ENCODE measurements at places on chromosomes 3 and 15. TPM values are rescaled to one million over a fixed set of nuclear protein-coding genes. Genes with fewer than 3 reads are reported as not detected.

Gene IQCB1
- 9.3 TPM for total RNA-seq

Gene U2SURP
- 63.0 TPM for total RNA-seq

Gene STX19
- total RNA-seq = not detected

Gene MOBP
- total RNA-seq = under 0.01 TPM

Gene SERPINI2
- 0.46 TPM for total RNA-seq

Gene PLAAT1
- total RNA-seq = 0.33 TPM

Gene CTXN2
- not detected for total RNA-seq

Gene C3orf52
- total RNA-seq = 11.6 TPM

Gene SLC2A2
- total RNA-seq = not detected

Gene SLC6A1
- total RNA-seq = not detected

Gene SCAANT1
- not detected for total RNA-seq

Gene ADAMTS17
- total RNA-seq = 0.33 TPM

Gene MED12L
- total RNA-seq = 0.15 TPM

Gene ANKRD63
- not detected for total RNA-seq

Gene FBN1
- total RNA-seq = 56.8 TPM

Gene ANKDD1A
- total RNA-seq = 4.8 TPM

Gene RTP1
- not detected for total RNA-seq

Gene CYP11A1
- total RNA-seq = not detected

Gene NPHP3
- total RNA-seq = 44.7 TPM

Gene CCR8
- not detected for total RNA-seq

Gene NDUFB4
- 88.5 TPM for total RNA-seq

Gene CRYGS
- 1.4 TPM for total RNA-seq

Gene PLEKHO2
- 49.2 TPM for total RNA-seq

Gene PLSCR4
- 8.3 TPM for total RNA-seq

Gene BUB1B
- 21.1 TPM for total RNA-seq

Gene CATSPER2
- 1.8 TPM for total RNA-seq

Gene SPATA12
- total RNA-seq = not detected

Gene PLA2G4E
- not detected for total RNA-seq

All from melanocyte of skin (primary cell).